ENCODE measurements at places on chromosomes 16 and 17.

DNA sequence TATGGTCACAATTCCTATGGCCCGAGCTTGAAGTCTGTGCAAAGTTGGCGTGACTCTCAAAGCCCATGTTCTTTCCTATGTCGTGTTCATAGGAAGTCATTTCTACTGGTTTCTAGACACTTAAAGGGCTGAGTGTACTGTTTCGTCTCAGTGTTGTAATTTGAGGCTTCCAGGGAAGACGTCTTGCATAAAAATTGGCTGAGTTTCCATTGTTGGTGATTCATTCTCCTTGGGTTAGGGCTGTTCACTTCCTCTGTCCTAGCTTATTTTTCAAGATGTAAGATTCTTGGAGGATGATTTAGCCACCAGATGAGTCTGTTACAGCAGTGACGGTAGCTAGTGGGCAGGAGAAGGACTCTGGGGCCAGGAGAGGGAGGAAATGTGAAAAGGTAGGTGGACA is 43.1 kb downstream of the PIK3R5 start:
- DNase-seq: no peak

DNA sequence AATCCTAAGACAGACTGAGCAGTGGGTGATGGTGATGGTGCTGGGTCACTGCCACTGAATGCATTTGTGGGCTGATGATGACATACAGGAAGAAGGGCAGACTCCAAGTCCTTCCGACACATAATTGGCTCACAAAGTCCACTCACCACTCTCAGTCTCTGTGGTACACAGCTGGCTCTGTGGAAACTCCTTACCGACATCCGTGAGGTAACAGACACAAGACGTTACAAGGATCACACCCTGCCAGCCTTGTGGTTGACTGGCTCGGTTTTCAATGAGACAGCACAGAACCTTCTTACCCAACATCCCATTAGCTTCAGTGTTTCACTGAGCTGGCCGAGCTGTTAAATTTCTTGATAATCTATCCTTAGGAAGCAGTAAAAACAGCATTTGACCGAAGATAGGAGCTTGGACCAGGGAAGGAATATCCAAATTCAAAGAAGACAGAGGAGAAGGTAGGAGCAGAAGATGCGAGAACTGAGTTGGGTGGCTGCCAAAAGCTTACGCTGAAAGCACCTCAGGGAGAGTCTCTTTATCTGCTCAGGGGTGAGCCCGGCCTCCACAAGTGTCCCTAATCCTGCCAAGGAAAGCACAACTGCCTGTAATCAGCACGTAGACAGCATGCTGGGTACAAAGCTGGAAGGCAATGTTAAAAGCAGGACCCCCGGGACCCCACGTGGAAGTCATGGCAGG is 5.5 kb upstream of the MXRA7 start:
- DNase-seq: peak; percentile 29

GRCh38 chr16:88830258-88830657 is 18.5 kb upstream of the APRT start:
- no peak for DNase-seq

GRCh38 chr16:20763461-20764232 is at the start of gene ACSM3:
TSS of gene ACSM3 (plus strand) at chr16:20764014. CDS start at chr16:20770035, 6,021 bp downstream.
- peak; percentile 67 for DNase-seq

DNA sequence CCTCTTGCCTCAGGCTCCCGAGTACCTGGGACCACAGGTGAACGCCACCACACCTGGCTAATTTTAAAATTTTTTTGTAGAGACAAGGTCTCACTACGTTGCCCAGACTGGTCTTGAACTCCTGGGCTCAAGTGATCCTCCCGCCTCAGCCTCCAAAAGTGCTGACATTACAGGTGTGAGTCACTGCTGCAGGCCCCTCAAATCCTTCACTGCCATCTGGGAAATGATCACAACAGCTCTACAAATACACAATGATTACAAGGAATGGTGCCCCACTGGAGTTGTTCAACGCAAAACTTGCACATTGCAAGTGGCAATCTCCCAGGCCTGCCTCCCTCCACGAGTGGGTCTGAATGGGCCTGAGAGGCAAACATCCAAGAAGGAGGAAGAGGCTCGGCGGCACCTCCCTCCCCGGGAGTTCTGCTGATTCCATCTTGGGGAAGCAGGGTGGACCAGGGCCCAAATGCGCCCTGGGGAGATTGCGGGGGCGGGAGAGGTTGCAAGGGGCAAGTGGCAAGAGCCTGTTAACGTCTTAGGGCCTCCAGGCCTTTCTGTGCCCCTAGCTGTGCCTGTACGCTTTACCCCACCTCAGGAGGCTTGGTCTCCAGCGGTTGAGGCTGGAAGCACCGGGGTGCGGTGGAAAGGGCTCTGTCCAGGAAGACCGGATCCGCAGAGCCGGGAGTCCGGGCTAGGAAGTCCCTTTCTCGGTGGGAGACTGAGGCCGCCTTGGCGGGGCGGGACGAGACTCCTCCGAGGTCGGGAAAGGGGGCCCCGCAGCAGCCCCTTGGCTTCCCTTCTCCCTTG is 656 bp upstream of the IGFBP4 start:
- no peak for DNase-seq

DNA sequence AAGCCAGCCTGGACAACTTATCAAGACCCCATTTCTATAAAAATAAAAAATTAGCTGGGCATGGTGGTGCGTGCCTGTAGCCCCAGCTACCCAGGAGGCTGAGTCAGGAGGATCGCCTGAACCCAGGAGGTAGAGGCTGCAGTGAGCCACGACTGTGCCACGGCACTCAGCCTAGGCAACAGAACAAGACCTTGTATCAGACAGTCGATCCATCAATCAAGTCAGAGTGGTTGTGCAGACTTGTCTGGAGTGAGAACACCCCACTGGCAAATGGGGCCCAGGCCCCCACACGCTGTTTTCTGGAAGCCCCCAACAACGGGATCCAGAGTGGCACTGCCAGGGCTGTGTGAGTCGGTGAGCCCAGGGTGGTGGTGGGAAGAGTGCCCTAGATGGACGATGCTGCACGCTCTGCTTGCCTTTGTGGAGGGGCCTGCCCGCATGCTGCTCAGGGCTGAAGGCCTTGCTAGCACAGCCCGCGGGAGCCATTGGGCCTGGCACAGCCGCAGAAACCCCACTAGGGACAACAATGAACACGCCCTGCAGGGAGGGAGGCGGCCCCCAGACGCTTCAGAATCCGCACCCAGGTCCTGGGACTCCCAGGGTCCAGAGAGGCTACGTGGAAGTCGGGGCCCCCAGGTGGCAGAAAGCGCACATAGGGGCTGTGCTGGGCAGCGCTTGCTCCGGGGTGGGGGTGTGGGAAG is 80.1 kb upstream of the GNG13 start:
- no peak for DNase-seq

- no peak for DNase-seq
Measured at GRCh38 chr16:85168732-85169256, 56.5 kb upstream of the CIBAR2 start.

DNA sequence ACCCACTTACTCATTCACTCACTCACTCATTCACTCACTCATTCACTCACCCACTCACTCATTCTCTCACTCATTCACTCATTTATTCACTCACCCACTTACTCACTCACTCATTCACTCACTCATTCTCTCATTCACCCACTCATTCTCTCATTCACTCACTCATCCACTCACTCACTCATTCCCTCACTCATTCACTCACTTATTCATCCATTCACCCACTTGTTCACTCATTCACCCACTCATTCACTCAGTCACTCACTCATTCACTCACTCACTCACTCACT is 7.6 kb upstream of the CPSF4L start:
- no peak for DNase-seq

- no peak for DNase-seq
Measured at GRCh38 chr16:29891525-29892457, 7.6 kb downstream of the SEZ6L2 start.

GRCh38 chr17:21132428-21132827 is 5.7 kb downstream of the DHRS7B start:
- no peak for DNase-seq

DNA sequence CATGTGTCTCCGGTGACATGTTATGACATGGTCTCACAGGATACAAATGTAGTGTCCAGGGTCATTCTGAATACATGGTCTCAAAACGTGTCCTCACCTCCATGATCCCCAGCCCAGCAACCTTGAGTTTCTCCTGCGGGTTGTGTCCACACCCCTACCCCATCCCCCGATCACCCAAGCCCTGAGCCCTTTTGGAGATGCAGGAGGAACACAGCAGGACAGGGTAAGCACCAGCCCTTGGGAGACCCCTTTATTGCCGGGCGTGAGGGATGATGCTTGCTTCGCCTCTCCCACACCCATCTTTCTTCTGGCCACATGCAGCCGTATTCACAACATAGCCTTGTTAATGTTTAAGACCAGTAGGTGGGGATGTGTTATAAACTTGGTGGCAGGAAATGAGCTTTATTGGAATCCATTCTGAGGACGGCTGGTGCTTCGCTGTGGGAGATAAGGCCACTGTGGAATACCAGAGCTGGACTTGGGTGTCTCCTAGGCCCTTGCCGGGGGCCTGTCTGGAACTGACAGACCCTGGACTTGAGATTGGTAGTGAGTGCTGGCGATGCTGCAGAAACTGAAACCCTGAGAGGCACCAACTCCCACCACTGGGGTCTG is 5.5 kb downstream of the TMEM132E start:
- DNase-seq: no peak

DNA sequence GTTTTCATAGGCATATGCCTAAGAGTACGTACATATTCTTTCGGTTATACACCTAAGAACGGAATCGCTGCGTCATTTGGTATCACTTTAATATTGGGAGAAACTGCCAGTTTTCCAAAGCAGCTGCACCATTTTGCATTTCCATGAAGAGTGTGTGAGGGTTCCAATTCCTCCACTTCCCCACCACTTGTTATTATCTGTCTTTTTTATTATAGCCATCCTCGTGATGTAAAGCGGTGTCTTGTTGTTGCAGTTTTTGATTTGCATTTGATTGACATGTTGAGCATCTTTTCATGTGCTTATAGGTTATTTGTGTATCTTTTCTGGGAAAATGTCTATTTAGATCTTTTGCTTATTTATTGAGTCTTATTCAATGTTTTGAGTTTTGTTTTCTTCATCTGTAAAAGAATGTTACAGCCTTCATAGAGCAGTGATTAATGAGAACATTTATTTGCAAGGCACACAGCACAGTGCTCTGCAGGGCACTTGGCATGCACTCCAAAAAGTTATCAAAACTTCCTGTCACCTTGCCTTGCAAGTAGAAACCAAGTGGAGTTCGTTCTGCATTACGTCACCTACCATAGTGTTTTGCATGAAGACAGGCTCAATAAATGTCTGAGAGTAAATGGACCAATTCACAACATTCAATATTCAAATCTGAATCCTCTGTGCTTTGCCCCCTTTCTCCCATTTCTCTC is 26.6 kb upstream of the ST6GALNAC1 start:
- no peak for DNase-seq

DNA sequence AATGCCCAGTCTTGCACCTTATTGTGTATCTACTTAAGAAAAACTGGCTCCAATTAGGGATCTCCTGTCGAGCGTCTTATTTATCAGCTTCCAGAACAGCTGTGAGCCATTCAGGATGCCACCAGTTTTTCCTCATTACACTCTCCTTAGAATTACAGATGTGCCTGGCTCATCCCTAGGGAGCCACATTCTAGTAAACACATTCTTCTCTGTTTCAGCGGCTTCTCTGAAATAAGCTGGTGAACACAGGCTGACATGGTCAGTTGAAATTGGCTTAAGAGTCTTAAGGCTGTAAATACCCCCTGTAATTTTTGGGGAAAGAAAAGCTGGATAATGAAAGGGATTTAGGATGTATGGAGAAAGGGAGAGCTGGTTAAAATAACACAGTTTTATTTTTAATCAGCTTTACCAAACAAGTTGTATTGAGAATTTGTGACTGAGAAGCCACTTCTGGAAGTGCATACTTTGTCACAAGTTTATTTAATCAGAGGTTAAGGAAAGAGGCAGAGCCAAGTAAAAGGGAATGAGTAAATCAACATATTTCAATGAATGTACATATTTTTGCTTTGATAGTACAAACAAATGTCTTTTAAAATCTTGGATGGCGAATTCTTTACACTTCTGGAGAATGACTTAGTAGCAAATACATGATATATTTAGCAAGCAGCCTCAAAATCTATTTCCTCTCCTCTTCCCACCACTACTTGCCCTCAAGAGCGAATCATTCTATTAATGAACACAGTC is 562.0 kb upstream of the GOT2 start:
- DNase-seq: no peak

DNA sequence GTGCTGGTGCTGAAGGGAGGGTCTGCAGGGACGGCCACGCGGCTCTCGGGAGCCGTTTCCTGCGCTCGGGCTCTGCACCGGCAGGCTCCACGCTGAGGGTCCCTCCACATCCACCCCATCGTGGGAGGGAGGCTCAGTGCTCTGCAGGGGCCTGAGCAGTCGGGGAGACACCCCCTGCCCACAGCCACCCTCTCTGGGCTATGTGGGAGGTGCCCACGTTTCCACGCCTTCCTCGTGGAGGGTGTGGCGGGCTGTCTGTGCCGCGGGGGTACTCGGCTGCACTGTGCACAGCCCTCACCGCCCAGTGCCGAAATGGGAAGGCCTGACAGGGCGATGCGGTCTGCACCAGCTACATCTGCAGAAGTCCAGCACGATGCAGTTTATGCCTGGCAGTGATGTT is 25.5 kb upstream of the ZNF750 start:
- no peak for DNase-seq

- no peak for DNase-seq
Measured at GRCh38 chr17:61490540-61490975, 38.3 kb downstream of the TBX4 start.

DNA sequence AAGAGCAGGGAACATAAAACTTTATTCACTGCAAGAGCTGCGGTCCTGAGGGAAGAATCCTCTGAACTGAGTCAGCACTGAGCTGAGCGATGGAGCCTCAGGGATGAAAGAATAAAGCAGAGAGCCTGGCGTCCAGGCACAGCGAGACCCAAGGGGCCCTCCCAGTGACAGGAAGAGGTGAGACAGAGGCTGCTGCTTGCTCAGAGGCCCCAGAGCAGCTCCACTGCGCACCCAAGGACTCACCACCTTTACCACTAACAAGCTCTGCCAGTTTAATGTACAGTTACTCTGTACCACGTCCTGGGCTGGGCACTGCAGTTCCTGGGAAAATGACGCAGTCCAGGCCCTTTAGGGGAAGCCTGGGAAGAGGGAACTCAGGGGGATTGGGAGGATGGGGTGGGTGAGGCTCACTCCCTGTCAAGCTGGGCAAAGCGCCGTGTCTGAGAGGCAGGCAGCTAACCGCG is 5.6 kb downstream of the GFAP start:
- no peak for DNase-seq

GRCh38 chr17:67217446-67217845 is 27.6 kb downstream of the HELZ start:
- DNase-seq: no peak

GRCh38 chr17:55883149-55883548 is 132.3 kb downstream of the PCTP start:
- no peak for DNase-seq

DNA sequence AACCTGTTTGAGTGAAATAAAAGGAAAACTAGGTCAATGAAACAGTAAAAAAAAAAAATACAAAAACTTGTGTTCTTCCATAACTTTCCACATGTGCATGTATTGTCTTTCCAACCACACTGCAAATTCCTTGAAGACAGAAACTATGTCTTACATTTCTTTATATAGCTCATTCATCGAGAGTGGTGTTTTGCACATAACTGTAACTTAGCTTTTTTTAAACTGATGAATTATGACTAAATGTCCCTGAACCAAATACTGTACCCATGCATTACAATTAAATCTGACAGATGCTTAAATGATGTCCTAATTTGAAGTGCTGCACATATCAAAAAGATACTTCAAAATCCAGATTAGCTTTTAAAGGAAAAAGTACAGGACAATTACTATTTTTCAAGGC is 50.1 kb downstream of the BRIP1 start:
- DNase-seq: no peak

Measured in activated naive CD4-positive, alpha-beta T cell treated with Interleukin-2 at 50 U/mL for 16 hours (primary cell).